ENCODE measurements at places on chromosomes 13 and 19. TPM values are rescaled to one million over a fixed set of nuclear protein-coding genes. Genes with fewer than 3 reads are reported as not detected.

The PSPN gene
- 1.3 TPM for total RNA-seq

- DNase-seq, result no peak
Measured at GRCh38 chr19:17538684-17539237, 16.7 kb upstream of the COLGALT1 start.

- DNase-seq, result no peak
Measured at GRCh38 chr19:3516675-3517207, 10.6 kb downstream of the FZR1 start.

GRCh38 chr13:37382146-37382545, 216.4 kb downstream of the POSTN start:
- DNase-seq, result no peak

GRCh38 chr13:36850790-36851438, 31.9 kb downstream of the RFXAP start:
- DNase-seq, result no peak

The DACT3 gene
- total RNA-seq, result 4.4 TPM

- DNase-seq, result no peak
Measured at GRCh38 chr19:47778954-47779351, 450 bp downstream of the SELENOW start.

DNA sequence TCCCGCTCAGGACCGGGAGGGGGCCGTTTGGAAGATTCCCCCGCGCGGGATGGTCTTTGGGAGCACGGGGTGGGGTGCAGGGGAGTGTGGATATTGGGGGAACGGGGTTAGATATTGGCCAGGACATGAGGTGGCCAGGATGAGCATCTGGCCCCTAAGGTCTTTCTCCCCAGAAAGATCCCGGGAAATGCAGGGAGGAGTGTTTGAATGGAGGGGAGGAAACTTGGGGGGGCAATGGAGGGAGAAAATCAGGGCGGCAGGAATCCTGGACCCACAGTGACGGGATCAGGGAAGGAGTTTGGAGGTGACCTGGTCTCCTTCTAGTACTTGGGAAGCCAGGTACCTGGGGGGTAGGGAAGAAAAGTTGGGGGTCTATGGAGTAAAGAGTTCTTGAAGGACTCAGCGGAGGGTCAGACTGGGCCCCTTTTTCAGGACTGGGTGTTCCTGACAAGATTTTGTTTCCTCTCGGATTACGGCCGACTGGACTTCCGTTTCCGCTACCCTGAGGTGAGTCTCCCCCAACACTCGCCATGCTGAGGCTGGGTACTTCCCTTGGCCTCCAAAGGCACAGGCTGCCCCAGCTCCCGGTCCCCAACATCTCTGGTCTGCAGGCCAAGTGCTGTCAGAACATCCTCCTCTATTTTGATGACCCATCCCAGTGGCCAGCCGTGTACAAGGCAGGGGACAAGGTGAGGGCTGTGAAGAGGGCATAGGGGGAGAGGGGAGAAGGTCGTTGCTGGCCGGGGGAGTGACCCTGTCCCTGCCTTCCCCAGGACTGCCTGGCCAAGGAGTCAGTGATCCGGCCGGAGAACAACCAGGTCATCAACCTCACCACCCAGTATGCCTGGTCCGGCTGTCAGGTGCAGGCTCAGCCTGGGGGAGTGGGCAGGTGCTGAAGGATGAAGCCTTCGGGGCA, 989 bp downstream of the TMEM145 start:
- DNase-seq, result no peak

DNA sequence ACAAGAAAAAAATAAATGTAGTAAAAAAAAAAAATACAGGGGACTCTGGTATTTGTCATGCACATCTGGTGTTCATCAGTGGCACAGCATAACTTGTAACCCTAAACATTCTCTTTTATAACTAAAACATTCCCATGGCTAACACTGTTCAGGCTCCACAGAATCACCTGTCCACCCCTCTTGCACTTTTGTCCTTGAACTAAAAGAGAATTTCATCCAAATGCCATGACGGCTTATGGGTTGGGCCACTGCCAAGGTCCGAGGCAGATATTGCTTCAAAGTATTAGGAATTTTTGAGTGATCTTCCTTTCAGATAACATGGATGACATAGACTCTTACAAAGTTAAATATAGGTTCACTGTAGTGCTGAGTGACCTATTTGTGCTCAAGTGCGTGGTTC, 25.7 kb upstream of the SERP2 start:
- no peak for DNase-seq

The ZNF471 gene
- not detected for total RNA-seq

DNA sequence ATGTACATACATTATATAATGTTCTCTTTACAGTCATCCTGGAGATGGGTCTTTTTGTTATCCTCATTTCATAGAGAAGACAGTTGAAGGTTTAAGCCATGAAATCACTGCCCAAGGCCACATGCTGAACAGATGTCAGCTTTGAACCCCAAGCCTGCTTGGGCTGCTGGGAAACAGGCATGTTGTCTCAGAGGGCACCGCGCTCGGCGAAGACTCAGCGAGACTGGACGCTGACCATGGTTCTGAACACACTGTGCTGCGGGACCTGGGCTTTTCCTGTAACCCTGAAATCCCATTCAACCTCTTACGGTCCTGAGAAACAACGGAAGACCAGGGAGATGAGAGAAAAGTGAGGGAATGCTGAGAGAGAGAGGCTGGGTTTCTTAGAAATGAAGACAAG, 27.3 kb downstream of the LRFN3 start:
- no peak for DNase-seq

The SERPINE3 gene
- total RNA-seq, result not detected

- no peak for DNase-seq
Measured at GRCh38 chr13:51912091-51912490, 50.3 kb downstream of the CCDC70 start.

- DNase-seq, result peak; percentile 25
Measured at GRCh38 chr19:369876-370275, 25.3 kb upstream of the MIER2 start.

- no peak for DNase-seq
Measured at GRCh38 chr19:33554821-33555220, 33.2 kb upstream of the PEPD start.

The ZNF99 gene
- not detected for total RNA-seq

DNA sequence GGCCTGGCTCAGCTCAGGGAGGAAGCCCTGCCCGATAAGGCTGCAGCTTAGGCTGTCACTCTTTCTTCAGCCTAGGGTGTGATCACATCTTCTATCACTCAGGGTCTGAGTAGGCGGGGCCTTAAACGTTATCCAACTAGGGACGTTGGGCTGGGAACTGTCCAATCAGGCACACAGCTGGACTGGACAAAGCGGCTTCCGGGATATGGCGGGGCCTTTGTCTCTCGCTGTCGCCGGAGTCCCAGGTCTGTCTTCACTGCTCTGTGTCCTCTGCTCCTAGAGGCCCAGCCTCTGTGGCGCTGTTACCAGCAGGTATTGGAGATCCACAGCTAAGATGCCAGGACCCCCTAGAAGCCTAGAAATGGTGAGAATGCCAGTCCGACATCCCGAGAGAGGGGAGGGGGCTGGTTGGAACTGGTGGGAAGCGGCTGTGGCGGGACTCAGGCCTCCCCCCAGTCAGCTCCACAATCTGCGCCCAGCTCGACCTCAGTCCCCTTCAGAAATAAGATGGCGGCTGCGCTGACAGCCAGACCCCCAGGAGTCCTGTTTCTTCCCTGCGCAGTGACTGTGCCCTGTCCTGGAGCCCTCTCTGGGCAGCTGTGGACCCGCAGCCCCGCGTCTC, at the start of gene ZNF254:
Gene ZNF254 (plus strand): TSS at position 214 of the 622 bp plus-strand sequence. CDS start 121 bp downstream, at position 335.
- peak; percentile 92 for DNase-seq

DNA sequence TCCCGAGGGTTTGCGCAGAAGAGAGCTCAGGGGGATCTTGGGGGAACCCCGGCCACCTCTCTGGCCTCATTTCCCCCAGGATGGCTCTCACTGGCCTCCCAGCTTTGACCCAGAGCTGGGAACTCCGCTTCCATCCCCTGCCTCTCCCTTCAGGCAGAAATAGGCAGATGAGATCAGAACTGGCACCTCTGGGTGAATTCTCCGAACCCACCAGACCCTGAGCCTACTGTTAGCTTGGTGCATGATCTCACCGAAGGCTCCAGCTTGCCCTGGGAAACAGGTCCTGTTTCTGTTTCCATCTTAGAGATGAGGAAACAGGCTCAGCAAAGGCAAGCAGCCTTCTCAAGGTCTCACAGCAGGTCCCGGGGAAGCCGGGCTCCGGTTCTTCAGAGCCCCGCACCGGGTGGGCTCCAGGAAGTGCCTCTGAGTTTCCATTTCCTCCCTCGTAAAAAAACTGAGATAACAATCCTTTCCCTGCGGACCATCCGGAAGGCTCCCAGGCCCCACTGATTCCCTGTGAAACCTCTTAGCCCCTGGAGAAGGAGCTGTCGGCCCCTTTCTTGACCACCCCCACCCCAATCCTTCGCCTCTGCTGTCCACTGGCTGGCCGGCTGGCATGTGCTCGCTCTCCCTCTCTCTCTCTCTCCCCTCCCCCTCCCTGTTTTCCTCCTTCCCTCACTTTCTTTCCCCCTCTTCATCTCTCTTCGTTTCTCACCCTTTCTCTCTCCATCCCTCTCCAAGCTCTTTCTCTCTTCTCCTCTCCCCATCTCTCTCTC, 2.1 kb downstream of the NECTIN2 start:
- DNase-seq, result peak; percentile 64

The C13orf42 gene
- not detected for total RNA-seq

DNA sequence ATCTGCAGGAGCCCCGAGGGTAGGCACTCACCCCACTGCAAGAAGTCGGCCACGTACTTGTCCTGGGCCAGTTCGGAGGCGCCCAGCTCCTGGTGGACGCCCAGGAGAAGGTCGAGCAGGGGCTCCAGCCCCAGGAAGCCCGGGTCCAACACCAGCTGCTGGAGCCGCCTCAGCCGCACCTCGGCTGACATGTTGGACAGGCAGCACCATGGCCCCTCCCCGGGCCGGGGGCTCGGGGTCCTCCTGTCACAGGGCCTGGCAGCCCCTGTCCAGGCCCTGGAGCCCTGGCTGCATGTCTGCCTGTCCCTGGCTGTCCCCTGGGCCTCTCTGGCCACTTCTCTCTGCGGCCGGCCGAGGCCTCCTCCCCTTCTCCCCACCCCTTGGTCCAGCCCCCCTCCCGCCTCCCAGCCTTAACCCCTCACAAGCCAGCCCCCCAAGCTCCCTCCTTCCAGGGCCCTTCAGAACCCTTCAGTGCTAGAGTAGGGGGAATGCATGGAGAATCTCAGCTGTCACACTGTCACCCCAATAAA, at the start of gene DMPK:
Gene DMPK (minus strand): TSS at position 329 of the 530 bp plus-strand sequence. CDS start 138 bp downstream, at position 191.
- DNase-seq, result no peak

The PSG6 gene
- not detected for total RNA-seq

GRCh38 chr13:66795636-66796035, 434.5 kb downstream of the PCDH9 start:
- DNase-seq, result no peak
